ENCODE measurements at places on chromosomes 6 and 20.

DNA sequence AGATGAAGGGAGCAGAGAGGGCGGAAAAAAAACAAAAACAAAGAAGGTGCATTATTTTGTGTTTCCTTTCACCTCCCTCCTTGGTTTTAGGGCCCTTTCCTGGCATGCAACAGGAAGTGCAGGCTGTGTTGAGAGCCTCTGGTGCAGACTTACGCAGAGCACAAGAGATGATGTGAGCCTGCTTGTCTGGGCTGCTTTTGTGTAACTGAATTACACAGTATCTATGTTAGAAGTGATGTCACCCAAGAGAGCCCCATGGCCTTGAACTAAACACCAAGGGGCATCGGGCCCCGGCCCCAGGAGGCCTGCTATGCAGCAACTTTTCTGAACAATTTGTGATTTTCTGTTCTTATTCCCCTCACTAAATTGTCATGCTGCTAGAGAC is 25.5 kb downstream of the GNAS start:
- no peak for DNase-seq

GRCh38 chr20:31712564-31713311 is 9.9 kb downstream of the BCL2L1 start:
- DNase-seq, result no peak

DNA sequence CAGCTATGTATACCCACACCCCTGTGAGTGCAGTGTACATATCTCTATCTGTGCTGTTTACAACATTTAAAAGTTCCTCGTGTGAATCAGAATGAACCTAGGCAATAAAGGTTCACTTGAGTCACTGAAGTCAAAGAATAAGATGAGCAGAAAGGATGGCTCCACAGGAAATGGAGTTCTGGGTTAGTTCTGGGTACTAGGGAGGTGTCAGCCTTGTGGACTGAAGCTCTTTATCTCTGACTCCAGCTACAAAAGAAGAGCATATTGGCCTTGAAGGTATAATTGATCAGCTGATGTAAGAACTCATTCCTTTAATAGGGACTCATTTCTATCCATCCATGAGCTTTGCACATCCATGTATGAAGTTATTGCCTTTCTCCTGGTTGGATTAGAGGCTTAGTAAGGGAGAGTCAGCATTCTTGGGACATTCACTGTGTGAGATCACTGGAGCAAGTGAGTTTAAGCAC is 73.9 kb upstream of the BACH2 start:
- DNase-seq, result no peak

DNA sequence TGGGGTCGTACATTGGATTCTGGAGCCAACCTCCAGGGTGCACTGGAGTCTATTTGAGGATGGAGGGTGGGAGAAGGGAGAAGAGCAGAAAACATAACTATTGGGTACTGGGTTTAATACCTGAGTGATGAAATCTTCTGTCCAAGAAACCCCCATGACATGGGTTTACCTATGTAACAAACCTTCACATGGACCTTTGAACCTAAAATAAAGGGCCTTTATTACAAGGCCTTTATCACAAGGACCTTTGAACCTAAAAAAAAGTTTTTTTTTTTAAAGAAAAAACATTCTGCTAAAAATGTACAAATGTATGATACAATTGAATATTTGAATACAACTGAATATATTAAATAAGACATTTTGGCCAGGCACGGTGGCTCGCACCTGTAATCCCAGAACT is 38.1 kb upstream of the ZNF133 start:
- DNase-seq, result no peak

DNA sequence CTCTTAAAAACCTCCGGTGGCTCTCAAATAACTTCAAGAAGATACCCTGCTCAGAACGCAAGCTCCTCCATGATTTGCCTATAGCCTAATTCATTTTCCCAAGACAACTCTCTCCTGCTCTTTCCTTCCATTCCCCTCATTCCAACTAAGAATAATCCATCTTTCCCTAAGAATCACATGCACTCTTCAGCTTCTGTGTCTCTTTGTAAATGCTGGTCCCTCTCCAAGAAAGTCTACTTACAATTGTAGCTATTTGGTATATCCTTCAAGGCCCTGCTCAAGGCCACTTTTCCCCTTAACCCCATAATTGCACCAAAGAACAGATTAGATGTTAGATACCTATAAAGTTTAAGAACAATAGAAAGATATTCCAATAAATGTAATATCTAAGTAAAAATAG is 7.4 kb upstream of the HEY2 start:
- no peak for DNase-seq

GRCh38 chr6:130740308-130740707 is 86.9 kb upstream of the SMLR1 start:
- no peak for DNase-seq

- DNase-seq, result no peak
Observed at GRCh38 chr6:42279966-42280629, 62.4 kb upstream of the MRPS10 start.

DNA sequence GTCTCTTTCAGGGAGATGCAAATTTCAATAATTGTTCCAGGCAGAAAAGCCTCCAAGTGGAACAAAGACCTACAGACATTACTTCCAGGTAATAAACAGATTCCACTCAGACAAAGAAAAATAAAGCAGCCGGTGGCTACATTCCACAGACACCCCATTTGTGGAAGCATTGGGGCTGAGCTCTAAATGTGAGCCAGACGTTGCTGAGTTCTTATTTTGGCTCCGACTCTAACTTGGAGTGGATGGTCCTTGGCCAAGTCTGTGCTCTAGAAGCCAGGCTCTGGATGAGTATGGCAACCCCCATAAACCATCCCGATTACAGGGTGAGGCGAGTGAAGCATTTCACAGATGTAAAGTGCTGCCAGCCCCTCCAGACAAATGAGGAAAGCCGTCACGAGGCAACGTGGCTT is 6.6 kb downstream of the TRAM2 start:
- DNase-seq, result no peak

DNA sequence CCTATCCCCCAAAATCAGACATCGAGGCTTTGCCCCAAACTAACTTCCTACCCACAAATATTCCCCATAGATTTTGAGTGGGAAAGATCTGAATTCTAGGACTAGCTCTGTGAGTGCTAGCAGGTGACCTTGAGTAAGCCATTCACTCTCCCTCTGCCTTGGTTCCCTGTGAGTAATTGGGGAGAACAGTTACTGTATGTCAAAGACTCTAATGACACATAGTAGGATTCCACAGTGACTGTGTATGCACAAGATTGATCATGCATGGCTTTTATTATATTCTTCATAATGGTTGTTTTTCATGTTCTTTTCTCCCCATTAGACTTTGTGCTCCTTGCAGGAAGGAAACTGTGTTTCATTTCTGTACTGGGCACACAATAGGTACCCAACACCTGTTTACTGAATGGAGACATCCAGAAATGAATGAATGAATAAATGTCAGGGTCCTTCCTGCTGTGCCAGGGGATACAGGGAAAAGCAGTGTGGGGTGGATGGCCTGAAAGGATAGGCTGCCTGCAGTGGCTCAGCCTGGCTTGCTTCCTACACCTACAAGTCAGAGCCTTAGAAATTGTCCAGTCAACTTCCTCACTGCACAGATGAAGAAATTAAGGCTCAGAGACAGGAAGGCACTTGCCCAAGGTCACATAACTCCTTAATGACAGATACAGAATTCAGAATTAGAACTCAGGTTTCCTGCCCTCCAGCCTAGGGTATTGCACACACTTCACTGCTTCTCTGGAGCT is 901 bp upstream of the TMEM151B start:
- no peak for DNase-seq
